ENCODE measurements at places on chromosomes 2 and 18.

GRCh38 chr18:78603102-78603983 is 376.3 kb upstream of the SALL3 start:
- DNase-seq = no peak

- DNase-seq = no peak
Measured at GRCh38 chr2:200350850-200351285, 44.4 kb downstream of the SPATS2L start.

- DNase-seq = no peak
Measured at GRCh38 chr18:63422864-63423304, 608 bp upstream of the VPS4B start.

DNA sequence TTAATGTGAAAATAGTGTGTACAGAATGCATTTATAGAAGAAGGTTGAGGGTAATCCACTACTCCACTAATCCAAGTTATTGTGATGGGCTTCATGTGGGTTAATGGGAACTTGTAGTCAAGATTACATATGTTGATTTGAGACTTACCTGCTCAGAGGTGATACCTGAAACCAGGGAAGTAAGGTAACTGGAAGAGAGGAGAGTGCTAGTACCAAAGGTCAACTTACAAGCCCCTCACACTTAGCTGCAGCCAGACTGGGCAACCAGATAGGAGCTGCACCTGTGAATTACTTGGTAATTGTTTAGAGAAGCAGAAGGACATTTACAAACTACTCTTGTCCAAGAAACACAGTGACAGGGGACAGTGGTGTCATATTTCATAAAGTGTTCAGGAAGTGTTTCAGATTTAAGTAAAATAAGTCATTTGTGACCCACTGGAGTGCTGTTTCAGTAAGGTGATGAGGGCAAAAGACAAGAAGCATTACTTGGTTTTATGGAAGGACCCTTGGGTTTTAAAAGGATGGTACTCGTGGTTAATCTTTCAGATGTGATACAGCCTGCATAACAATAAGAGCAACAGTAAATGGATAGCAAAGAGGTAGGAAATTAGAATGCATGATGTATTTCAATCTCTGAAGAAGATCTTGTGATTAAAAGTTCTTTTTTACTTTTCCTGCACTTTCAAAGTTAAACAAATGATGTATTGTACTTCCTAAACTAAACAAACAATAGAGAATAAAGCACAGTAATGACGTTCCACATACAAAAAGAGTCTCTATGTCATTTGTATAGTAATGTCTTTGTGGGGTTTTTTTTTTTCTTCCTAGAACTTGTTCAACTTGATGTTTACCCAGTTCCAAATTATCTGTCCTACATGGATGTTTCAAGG is 189.3 kb downstream of the PHLPP1 start:
- no peak for DNase-seq

DNA sequence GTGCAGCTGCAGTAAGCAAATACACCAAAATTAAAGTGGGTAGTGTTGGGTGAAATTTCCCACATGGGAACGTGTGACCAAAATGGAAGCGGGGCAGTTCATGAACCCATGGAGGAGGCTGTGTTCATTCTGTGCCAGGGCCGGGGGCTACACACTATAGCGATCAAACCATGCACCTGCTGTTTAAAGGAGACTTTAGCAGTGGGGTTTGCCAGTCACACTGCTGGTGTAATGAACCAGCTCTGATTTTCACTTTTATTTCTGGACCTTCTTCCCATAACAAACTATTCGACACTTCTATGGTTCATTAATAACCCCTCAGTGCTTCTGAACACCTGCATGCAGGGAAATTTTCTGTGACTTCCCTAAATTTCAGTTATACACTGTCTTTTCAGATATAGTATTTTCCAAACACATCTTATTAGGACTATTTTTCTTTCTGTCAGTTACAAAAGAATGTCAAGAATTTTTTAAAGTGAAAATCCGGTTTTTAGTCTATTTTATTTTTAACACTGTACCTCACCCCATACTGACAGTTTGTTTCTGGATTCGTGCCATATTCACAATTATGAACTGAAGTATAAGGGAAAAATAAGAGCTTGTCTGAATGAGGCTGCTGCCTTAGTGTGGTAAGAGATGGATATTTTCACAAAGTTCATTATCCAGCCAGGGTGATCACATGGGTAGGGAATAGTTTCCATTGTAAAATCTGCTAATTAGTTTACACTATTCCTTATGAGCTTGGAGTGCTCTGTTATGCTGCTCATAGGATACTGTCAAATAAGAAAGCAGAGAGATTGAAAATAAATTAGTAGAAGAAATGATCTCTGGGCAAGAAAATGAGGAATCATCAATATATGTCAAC is 111.3 kb upstream of the CAVIN2 start:
- DNase-seq = no peak

- DNase-seq = peak; percentile 43
Measured at GRCh38 chr2:12412898-12413305, 303.8 kb upstream of the TRIB2 start.

- DNase-seq = no peak
Measured at GRCh38 chr2:241636182-241637017, 558 bp downstream of the THAP4 start.

DNA sequence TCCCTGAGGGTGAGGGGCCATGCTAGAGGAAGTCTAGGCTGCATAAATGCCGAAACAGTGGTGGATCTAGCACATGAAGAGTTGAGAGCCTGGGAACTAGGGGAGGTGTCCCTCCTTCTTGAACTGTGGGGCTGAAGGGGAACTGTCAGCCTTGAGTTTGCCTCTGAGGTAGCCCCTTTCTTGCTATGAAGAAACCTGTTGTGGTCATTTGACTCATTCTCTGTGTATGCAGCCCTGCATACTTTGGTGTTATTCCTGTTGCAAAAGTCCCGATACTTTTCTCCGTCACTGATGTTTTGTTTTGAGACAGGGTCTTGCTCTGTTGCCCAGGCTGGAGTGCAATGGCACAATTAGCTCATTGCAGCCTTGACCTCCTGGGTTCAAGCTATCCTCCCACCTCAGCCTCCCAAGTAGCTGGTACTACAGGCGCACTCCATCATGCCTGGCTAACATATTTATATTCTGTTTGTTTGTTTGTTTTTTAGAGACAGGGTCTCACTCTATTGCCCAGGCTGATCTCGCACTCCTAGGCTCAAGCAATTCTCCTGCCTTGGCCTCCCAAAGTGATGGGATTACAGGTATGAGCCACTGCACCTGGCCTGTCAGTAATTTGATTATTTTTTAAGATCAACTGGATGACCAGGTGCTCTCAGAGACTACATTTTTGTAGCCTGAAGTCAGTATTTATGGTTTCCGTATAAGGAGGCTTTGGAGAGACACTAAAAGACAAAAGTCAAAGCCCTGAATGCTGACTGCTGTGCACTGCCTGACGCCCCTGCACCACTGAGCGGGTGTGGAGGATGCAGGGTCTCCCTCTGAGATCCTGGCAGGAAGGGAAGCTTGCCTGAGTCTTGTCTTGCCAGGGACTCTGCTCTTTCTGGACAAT is 126.0 kb upstream of the MSH6 start:
- no peak for DNase-seq

DNA sequence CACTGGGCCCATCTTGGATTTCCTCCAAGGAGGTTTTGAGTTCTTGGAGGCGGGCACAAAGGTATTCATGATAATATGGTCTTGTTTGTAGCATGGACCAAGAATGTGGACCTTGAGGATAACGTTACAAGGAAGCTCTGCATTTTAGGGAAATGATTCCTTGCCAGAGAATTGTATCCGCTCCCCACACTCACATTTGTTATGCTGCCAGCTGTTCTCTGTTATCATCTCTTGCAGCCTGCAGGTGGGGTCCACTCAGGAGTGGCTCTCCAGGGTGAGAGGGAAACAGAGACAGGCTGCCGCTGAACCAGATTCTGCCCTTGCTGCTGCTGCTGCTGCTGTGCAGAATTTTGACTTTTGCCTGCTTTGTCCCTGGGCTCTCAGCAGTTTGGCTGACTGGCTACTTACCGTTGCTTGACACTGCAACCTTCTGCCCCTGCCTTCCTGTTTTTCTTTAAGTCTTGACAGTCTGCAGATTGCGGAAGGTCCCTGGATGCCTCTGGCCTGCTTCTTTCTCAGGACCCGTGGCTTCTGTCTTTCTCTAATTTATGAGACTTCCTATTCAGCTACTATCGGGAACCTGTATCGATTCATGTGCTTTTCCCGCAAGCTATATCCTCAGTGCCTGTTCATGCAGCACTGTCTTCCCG is 122.3 kb upstream of the DOCK10 start:
- DNase-seq = no peak

- no peak for DNase-seq
Measured at GRCh38 chr2:60512641-60513040, 40.8 kb downstream of the BCL11A start.

GRCh38 chr2:1837458-1837857 is 93.1 kb upstream of the PXDN start:
- DNase-seq = no peak

DNA sequence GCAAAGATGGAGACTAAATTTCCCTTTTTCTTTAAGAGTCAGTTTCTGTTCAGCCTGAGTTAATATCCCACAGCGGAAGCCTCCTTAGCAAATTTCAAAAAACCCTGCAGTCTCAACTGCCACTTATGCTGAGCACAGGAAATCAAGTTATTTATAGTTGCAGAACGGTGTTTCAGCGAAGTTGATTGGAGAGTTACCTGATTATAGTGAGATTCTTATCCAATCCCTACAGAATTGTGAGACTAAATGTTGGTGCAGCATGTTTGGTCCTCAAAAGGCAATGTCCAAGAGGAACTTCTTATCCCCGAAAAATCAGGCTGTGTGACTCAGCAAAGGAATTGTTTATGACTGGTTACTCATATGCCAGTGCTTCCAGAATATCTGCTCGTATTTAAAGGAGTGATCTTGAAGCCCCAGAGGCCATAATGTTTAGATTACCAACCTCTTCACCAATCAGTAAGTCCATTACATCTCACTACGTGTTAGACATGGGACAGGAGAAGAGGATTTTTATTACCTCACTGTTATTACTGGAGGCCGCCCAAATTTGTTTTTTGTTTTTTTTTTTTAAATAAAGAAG is 67.9 kb downstream of the LRRFIP1 start:
- no peak for DNase-seq

DNA sequence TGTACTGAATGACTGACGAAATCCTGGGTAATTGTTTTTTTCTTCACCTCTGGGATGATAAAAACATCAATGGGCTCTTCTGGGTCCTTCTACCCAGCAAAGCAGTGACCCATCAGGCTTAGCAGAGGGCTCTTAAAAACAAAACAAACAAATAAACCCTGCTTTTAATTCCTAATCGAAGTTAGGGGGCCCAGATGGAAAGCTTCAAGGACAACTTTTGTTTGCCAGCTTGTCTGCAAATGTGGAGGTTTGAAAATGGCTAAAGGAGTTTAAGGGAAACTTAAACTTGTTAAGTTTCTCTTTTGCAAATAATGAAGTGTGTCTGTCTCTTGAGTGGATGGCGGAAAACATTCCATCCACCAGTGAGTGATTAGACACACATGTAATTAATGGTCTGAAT is 327.2 kb downstream of the SATB2 start:
- DNase-seq = no peak

GRCh38 chr2:69387770-69388481 is 899 bp upstream of the GFPT1 start:
- DNase-seq = no peak

- DNase-seq = no peak
Measured at GRCh38 chr2:29206941-29207340, 91.7 kb downstream of the CLIP4 start.

GRCh38 chr18:57923611-57924010 is 120.4 kb upstream of the NEDD4L start:
- no peak for DNase-seq

DNA sequence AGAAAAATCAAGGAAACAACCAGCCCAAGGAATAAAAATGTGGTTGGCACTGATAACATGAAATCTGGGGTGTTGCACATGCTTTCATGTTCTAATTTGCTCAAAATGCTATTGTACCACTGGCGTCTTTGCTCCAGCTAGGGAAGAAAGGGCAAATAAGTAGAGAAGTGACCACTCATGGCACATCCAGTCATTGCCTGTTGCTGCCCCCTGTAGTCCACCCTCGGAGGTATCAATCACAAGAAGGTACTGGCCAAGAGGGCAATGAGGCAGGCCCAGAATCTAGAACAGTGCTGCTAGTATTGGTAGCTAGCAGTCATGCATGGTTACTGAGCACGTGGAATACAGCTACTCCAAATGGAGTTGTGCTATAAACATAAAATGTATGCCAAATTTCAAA is 213.4 kb downstream of the CDCA7 start:
- no peak for DNase-seq

DNA sequence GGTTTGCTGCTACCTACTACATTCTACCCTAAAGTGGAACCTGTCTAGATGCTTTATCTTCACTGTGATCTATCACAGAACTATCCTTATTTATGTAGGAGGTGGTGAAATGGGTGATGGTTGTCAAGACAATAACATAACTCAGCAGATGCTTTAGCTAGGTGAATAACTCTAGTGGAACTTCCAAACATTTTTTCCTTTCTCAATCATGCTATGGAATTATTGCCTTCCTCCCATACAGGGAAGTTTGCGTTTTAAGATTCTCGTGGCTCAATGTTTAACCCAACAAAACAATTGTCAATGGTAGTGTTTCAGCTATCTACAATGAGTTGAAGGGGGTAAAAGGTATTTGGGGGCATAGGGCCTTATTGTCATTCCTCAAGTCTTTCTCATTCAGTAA is 82.6 kb upstream of the GLI2 start:
- no peak for DNase-seq

- DNase-seq = no peak
Measured at GRCh38 chr18:6807515-6808257, 78.2 kb downstream of the ARHGAP28 start.

DNA sequence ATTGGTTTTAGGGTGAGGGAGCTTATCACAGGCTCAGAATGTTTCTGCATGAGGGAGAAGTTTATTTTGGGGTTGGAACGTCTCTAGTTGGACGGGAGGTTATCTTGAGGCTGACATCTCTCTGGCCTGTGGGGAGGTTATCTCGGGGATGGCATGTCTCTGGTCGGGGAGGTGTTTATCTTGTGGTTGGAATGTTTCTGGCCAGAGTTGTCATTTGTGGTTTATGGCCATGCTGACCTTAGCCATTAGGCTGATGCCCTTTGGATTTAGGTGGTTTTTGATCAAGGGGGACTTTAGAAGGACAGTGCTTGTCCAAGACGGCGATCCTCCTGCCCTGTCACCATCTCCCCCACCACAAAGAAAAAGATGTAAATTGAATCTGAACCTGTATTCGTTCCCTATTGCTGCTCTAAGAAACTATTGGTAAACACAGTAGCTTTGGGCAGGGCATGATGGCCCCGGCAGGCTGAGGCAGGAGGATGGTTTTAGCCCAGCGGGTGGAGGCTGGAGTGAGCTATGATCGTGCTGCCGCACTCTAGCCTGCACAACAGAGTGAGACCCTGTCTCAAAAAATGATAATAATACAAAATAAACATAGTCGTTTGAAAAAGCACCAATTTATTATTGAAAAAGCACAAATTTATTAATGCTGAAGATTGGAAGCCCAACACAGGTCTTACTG is 17.8 kb upstream of the MPPE1 start:
- DNase-seq = no peak

GRCh38 chr2:235730115-235730514 is 236.3 kb downstream of the AGAP1 start:
- no peak for DNase-seq

Data from activated CD4-positive, alpha-beta T cell treated with anti-CD3 and anti-CD28 coated beads, Interleukin-2, amount 50 U/mL, for 24 hours (primary cell).